ENCODE measurements at places on chromosomes 1 and 21.

GRCh38 chr1:10888791-10889649, 92.6 kb upstream of the CASZ1 start:
- DNase-seq = no peak

- DNase-seq = no peak
Observed at GRCh38 chr1:50268049-50268448, 155.2 kb downstream of the DMRTA2 start.

DNA sequence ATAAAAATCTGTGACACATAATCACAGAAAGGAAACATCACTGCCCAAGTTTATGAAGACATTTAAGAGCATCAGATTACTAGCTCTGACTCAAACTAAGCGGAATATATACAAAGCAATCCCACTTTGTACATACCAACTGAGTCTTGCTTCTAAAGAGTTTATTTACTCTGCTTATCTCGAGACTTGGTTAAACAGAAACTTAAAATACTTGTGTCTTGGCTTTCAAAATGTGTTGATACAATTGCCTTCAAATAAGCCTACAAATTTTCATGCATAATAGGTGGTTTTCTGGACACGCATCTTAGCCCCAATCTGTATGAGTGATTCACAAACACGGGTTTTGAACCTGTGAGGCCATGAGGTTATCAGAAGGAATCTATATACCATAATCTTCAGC, 21.0 kb downstream of the CD160 start:
- peak; percentile 33 for DNase-seq

DNA sequence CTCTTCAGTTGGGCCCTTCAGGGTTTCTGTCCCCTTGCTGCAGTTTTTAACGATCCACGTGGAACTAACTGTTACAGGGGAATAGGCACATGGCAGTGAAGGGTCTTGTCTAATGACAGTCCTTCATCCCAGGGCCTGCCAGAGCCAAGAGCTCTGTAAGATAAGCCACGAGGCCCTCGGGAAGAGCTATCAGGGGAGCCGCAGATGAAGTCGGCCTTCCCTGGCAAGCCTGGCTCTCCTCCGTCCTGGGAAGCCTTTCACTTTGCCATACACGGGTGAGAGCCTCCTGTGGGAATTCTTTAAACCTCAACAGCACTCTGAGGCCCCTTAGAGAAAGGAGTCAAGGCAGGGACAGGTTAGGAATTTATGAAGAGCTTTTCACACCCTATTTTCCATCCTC, 29.0 kb downstream of the ACP6 start:
- no peak for DNase-seq

GRCh38 chr1:187842406-187843165, 1013.8 kb downstream of the PLA2G4A start:
- no peak for DNase-seq

- DNase-seq = peak; percentile 18
Observed at GRCh38 chr1:107687849-107688753, 276.9 kb downstream of the VAV3 start.

All from astrocyte of the cerebellum (primary cell).